ENCODE measurements at places on chromosomes 3 and 15.

DNA sequence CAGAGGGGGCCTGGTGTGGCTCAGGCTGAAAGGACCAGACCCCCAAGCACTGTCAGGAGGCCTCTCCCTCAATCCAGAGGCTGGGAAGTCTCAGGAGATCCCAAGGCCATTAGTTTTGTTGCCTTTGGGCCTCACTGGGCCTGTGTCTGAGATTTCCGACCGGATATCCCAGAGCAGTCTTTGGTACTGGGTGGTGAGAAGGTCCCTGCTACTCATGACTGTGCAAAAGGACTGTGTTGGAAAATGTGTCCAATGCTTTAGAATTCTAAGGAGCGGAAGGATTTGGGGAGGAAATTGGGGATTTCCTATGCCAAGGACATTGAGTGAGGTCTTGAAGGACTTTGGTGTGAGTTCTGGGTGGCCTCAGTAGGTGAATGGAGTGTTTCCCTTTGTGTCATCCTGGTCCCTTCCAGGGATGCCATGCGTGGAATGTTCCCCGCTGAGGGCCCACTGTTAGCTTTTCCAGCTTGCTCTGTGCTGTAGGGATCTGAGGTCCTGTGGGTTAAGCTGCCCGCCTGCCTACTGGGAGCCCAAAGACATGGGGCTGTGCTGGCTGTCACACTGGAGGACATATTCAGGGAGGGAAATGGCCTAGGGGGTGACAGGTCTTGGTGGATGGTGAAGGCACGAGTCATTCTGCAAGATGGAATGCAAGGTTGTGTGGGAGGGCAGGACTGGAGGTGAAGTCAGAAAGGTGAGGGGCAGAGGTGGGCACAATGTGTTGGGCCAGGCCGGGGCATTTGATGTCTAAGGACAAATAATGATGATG is 16.4 kb downstream of the SMAD6 start:
- DNase-seq, result no peak

DNA sequence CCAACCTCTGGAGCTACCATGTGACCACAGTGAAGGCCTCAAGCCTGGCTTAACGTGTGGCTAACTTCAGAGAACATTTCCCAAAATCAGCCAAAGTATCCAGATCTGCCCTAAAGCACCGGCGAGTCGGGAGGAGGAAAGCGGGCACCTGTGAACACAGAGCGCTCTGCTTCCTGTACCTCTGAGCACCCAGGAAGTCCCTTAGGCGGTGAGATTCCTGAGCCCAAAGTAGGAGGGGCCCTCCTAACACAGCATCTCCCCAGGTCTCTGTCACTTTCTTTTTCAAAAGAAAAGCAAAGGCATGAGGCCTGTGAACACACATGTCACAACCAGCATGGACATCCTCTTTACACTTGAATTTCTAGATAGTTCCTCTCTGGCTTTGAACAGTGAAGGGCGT is 944 bp upstream of the EIF4E3 start:
- DNase-seq, result no peak

DNA sequence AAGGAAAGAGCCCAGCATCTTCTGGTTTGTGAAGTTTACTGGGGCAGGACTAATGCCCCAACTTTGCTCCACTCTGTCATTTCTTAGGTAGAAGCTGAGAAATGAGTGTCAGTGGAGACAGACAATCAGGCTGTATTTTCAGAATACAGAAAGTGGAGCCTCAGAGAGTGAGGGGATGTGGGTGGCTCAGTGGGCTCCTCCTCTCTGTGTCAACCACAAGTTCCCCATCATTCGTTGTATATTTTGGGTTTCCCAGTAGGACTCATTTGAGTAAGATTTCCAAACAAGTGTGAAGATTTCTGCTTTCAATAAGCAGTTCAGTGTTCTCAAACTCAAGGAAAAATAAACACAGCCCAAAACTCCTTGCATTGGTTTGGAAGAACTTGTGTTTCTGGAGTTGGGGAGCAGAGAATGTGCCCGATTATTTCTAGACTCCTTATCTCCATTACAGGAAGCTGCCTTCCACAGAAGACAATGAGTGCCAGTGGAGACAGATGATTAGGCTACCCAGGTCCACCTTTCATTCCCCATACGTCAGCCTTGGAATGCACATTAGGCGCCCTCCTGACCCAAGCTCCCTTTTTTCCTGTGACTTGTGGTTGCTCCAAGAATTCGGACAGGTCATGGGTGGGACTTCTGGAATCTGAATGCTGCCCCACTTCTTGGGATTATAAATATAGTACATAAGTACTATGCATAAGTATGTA is 792.1 kb upstream of the LMCD1 start:
- no peak for DNase-seq

DNA sequence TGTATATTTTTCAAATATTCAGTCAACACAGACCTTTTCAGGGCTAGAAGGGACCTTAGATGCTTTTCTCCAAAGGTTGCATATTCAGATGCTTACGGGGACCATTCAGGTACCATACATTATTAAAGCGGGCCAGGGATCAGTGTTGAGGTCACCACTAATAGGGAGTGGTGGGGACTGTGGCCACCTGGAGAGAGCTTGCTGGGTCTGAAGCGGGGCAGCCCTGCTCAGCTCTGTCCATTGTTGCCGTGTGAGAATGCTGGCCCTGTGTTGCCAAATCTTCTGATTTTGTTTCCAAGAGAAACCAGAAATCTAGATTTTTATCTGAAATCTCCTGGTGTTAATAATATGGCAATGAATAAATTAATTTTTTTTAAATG is 23.7 kb downstream of the ABHD2 start:
- no peak for DNase-seq

GRCh38 chr15:34855413-34855812 is 60.1 kb upstream of the ACTC1 start:
- no peak for DNase-seq

DNA sequence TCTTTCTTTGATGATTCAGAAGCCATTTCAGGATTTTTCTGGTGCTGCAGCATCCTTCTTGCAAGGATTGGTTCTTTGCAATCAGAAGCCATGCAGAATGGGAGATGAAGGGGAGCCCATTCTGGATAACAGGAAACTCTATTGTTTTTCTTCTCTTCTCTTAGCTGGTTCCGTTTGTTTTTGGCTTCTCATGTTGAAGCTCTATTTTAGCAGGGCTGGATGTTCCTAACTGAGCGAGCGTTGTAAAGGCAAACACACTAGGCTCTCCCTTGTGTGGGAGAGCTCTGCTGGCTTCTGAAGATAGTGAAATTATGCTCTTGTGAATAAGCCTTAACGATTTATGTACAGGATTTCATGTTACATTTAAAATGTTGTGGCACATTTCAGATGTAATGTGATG is 8.3 kb downstream of the CACNA1D start:
- DNase-seq, result no peak
